ENCODE measurements at places on chromosomes 3 and 15.
A peak's percentile ranks its signal among the peaks of the same experiment; 100 is the strongest.

DNA sequence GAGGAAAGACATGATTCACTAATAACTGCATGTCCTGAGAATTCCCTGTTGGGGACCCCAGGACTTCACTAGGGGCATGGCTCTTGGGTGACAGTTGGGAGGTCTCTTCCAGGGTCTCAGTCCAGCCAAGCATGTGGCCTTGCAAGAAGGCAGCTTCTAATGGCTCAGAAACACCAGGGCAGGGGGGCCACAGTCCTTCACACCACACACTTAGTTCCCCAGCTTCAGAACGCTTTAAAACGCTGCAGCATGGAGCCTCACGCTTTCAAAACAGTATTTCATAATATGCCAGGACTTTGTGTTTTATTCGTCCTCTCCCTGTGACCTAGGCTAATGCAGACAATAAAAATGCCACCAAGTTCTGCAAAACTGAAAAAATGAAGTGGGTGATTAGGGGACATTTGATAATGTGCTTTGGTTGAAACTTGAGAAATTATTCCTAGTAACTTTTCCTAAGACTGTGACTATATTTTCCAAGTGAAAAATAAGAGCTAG is 48.4 kb upstream of the LIMD1 start:
- DNase-seq = no peak

DNA sequence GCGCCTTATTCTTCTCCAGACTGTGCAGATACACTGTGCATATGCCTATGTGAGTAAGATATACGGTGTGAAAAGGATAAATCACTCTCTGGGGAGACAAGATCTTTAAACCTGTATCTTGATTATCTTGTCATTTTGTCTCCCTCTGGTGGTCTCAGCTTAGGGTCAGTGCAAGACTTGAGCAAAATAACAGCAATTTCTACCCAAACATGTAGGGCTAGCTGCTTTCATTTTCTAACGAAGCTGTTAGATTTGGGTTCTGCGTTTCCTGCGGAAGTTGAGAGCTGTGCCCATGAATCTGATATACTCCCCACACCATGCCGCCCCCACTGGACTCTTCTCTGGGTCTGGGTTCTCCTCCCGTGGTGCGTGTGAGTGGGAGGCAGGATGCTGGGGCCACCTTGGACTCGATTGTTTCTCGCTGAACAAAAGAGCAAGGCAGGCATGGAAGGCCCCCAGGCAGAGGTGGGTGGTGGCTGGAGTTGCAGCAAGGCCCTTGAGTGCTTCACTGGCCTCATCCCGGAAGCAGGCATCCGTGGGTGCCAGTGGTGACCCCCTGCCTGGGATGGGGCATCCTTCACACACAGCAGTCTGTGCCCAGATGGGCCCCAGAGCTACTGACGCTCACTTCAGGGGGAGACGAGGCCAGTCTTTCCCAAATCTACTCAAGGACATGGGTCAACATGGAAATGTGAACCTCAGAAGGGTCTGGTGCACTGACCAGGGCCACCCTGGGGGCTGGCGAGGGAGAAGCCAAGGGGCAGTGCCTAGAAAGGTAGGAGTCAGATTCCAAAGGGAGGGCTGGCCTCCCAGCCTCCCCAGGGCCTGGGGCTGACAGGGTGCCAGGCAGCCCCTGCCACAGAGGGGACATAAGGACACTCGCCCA is 179.6 kb downstream of the NSMCE3 start:
- peak; percentile 36 for DNase-seq

DNA sequence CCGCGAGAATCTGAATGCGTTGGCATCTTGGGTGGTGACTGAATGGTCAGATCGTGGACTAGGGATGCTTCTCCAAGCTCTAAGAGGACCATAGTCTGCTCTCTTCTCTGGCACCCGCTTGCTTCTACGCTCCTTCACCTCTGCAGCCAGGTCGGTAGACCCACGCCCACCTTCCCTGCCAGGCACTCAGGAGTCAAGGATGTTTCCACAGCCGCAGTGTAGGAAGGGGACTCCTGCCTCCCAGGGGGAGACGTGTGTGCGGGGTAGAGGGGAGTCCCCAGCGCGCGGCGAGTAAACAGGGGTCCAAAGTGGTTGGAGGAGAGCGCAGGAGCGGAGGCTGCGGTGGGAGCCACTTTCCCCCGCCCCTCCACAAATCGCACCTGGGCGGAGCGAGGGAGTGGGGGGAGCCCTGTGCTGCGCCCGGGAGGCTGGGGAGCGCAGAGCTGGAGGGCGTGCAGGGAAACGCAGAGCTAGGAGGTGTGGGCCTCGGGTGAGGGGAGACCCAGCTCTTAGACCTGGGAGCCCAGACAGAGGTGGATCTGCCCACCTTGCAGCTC is 1.7 kb downstream of the LRRC3B start:
- DNase-seq = no peak

DNA sequence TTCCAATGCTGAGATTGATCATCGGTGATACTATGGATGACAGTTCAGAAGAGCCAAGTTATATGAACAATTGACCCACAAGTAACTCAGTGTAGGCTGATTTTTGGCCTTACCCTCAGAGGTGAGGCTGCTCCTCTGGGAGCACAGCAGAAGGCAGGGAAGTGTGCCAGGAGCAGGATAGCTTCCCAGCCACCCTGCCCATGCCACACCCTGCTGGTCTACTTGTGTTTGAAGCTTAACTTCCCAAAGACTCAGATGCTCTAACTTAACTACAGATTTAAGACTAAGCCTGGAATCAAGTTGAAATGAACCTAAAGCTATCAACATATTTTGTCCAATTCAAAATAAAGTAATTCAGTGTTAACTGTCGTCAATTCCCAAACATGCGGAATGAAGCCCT is 77.5 kb downstream of the BOC start:
- no peak for DNase-seq

DNA sequence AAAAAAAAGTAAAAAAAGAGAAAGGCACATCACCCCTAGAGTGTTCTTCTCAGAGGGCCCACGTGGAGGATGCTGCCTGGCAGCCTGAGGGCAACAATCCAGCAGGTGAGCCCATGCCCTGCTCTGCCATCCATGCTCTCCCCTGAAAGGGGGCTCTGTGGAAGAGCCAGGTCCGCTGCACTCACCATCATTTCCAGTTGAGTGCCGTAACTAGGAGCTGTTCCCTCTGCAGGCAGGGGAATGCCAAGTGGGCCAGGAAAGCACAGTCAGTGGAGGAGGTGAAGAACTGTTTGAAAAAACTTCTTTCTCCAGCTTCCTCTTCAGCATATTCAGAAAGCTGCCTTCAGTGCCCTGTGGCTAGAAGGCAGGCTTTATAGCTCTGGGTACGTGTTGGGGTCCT is 84.1 kb downstream of the ABHD5 start:
- DNase-seq = no peak

DNA sequence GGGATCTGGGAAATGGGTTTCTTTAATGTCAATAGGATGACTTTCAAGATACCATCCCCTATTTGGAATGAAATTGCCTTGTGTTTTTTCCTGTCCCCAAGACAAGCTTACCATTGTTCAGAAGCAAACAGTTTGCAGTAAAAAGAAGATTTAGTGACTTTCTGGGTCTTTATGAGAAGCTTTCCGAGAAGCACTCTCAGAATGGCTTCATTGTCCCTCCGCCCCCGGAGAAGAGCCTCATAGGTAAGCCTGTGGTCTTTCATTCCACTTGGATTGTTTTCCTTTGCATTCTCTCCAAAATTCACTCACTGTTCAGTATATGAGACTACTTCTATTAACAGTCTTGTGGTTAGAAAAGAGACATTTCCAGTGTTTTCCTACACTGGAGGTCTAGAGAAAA is 25.6 kb upstream of the SNX22 start:
- DNase-seq = no peak

- no peak for DNase-seq
Measured at GRCh38 chr3:106398891-106399600, 530.2 kb upstream of the CBLB start.

DNA sequence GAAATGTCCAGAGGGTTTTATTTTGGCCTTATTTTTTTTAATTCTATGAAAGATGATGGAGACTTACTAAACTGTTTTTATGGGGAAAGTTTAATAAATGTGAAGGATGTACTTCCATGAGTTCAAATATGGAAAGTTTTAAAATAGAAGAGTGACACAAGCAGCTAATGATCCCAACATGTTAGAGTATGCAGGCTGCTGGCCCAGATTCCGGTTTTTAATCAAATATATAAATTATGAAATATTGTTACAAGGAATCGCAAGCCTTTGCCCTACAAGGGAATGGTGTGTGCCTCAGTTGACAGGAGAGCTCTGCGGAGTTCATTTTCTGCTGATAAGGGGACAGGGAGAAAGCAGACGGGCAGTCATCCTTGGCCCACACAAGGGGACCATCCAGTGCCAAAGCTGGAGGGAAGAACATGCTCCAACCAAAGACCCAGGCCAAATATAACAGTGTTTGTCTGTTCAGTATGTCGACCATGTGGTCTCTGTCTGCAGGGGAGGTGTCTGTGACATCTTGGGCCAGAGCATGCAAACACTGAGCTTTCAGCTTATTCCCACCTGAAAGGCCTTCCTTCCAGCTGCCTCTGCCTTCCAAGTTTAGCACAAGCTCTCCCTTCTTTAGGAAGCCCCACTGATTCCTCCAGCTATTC is 69.8 kb downstream of the SSUH2 start:
- no peak for DNase-seq

GRCh38 chr15:38690719-38691332 is 126.2 kb upstream of the RASGRP1 start:
- DNase-seq = peak; percentile 72

DNA sequence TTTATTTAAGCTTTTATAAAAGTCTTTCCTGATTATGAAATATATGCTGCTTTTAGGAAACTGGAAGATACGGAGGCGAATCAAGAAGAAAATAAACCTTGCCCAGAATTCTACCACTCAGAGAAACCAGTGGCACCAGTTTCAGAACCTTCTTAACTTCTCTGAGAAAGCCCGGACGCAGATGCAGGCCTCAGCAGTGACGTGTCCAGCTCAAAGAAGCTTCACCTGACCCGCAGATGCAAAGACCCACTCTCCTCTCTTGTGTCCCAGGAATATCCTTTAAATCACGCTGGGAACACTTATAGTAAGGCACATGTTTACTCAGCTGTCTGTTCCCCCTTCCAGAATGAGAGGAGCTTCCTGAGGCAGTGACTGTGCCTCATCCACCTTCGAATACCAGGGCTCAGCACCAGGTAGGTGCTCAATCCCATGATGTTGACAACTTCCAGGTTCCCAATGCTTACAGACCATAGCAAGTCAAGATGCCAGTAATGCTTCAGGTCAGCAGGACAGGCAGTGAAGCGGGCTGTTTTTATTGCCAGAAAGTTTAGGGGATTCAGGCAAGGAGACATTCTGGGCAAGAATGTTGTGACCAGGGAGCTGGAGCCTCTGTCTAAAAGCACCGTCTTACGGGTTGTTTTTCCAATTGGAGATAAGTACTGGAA is 39.9 kb upstream of the LDHAL6B start:
- no peak for DNase-seq

DNA sequence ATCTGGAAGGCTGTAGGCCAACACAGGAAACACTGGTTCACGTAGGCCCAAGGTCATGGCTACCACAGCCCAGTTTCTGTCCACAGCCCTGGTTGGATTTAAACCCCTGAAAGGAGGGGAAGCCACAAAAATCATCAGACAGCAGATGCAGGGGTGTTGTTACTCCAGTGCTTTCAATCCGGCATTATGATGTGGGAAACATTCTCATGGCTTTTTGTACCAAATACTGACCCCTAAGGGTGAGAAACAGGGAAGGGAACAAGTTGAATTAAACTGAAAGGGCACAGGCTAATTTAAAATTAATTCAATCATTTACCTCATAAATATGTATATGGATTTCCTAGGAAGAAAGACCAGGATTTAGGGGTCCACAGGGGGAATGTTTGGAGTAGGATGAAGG is 375.6 kb downstream of the CTNNB1 start:
- no peak for DNase-seq

- no peak for DNase-seq
Measured at GRCh38 chr3:70231266-70231701, 81.2 kb downstream of the MDFIC2 start.

DNA sequence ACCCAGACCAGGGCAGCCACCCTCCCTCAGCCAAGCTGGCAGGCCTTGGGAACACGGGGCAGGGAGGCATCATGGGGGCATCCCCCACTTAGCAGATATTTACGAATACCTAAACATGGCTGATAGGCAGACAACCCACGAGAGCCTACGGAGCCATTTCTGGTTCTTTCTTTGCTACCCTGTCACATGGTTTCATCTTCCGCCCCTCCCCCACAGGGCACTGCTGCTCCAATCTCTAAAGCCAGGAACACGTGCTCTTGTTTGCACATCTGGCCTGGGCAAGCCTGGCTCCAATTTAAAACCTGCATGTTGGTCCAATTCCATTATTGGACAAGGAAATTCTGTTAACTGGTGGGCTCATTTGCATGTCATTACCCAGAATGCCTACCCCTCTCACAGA is 447.4 kb upstream of the NR2F2 start:
- no peak for DNase-seq

- DNase-seq = no peak
Measured at GRCh38 chr15:41970456-41970855, 1.9 kb downstream of the EHD4 start.

DNA sequence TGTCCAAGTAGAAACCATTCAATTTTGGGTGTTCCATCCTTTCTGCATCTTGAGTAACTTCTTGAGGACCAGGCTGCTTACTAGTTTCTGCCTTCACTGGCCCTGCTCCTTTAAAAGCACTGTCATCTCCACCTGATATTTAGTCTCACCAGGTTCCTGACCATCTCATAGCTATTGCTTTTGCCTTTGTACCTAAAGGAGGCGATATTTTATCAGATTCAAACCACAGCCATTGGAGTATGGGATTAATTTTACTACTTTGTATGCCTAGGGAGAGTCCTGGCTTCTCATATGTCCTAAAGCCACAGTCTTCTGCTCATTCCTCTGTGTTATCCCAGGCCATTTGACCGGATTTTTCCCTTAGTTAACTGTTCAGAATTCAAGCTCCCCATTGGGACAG is 51.8 kb upstream of the RFX7 start:
- no peak for DNase-seq

GRCh38 chr3:9918261-9919038 is 1.6 kb downstream of the IL17RC start:
- no peak for DNase-seq

- no peak for DNase-seq
Measured at GRCh38 chr3:112582244-112582874, 20.5 kb downstream of the SLC35A5 start.

- DNase-seq = no peak
Measured at GRCh38 chr3:5707794-5708193, 520.3 kb downstream of the EDEM1 start.

- no peak for DNase-seq
Measured at GRCh38 chr15:36936613-36937012, 163.7 kb downstream of the MEIS2 start.

DNA sequence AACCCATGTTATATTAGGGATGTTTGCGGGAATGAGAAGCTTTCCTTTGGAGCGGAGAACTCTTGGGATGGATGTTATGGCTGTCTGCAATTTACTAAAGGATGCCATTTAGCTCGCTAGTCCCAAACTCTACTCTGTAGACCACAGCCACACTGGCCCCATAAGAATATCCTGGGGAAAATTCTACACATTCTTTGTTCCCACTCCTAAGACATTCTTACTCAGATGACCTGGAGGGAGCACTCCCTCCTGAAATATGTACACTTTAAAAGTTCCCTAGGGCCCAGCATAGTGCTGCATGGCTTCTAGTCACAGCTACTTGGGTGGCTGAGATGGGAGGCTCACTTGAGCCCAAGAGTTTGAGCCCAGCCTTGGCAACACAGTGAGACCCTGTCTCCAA is 288.7 kb upstream of the RORA start:
- DNase-seq = no peak

GRCh38 chr3:32237670-32238452 is 619 bp upstream of the CMTM8 start:
- no peak for DNase-seq

GRCh38 chr3:188539631-188540194 is 385.8 kb downstream of the LPP start:
- no peak for DNase-seq

- DNase-seq = peak; percentile 55
Measured at GRCh38 chr15:73897441-73898261, 24.3 kb downstream of the TBC1D21 start.
